ENCODE measurements at places on chromosomes 3 and 15.

DNA sequence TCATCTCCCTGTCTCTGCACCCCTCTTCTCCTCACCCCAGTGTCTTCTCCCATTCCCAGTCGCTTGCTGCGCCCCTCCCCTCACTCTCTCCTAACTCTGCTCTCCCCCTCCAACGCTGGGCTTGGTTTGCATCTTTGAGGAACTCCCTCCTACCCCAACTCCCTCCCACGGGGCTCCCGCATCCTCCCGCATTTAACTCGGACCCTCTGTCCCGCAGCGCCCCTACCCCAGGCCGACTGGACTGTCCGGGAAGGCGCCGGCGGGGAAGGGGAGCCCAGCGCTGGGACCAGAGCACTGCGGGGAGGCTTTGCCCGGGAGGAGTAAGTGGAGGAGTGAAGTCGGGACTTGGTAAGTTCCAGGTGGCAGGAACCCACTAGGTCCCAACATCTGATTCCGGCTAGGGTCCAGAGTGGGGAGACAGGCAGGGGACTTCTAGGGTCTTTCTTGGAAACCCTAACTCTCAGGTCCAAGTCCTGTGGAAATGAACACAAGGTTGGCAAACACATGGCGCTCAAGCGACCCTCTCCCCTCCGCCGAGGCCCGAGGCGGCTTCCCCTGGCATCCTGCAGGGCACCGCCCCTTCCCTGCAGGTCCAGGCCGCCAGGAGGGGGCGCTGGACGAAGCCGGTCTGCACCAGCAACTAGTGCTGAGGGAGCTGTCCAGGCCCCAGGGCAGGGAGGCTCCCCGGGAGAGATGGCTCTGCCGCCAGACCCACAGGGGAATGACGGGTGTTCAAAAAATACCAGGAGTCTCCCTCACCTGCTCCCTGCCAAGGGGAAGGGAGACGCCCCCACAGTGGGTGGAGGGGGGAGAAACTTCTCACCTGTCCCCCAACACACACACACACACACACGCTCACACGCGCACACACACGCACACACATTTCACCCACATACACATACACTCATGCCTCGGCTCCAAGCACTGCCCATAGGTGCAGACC, 53.2 kb downstream of the LHFPL4 start:
- peaks cover 16% of the 10 kb centered on the region for H3K4me1 ChIP-seq
- peak overlapping the region; percentile 21 for H3K4me3 ChIP-seq
- H3K27me3 ChIP-seq, result peaks cover 28% of the 10 kb centered on the region
- H3K27ac ChIP-seq, result peak overlapping the region; percentile 31
- DNase-seq, result peak; percentile 50
- peaks cover 4% of the 10 kb centered on the region for H3K36me3 ChIP-seq

DNA sequence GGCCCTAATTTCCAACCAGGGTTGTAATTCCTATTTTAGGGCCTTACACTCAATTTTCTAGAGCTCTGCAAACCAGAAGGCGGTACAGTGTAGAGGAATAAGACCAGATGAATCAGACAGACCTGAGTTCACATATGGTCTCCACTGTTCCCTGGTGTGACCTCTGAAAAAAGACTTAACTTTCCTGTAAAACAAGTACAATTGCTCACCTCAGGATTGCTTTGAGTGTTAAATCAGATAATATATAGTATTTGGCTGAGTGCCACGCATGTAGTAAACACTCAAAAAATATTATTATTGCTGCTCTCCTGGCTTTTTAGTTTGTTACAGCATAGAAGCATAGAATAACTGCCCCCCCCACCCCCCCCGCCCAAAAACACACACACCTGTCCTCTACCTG, 51.0 kb upstream of the STT3B start:
- peaks cover 5% of the 10 kb centered on the region for H3K27me3 ChIP-seq
- H3K36me3 ChIP-seq, result no peaks in the 10 kb centered on the region
- no peak overlapping the region for H3K4me3 ChIP-seq
- H3K27ac ChIP-seq, result no peak overlapping the region
- H3K4me1 ChIP-seq, result peaks cover 7% of the 10 kb centered on the region

- no peaks in the 10 kb centered on the region for H3K4me1 ChIP-seq
- H3K36me3 ChIP-seq, result peaks cover 10% of the 10 kb centered on the region
- H3K4me3 ChIP-seq, result no peak overlapping the region
- DNase-seq, result no peak
These were observed 18.6 kb downstream of the DUOX1 start for GRCh38 chr15:45148076-45149059.

DNA sequence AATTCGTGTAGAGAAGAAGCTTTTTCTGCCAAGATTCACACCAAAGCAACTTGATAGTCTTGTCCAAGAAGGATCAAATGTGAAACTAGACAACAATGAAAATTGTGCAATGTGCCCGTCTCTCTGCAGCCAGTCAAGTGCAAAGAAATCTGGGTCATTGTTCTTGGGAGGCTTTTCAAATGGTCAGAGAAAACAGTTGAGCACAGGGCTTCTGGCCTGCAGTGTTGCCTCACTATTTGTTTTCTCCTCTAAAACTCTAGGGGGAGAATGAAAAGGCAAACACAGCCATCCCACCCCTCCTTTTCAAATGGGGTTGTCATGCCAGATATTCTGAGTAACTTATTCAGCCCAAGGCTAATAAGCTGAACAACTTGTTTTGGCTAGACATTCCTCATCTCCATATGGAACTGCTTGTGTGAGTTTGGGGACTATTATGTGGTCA, 417.6 kb upstream of the CDIN1 start:
- no peak overlapping the region for H3K27ac ChIP-seq
- no peaks in the 10 kb centered on the region for H3K27me3 ChIP-seq
- DNase-seq, result no peak
- H3K4me1 ChIP-seq, result no peaks in the 10 kb centered on the region
- H3K4me3 ChIP-seq, result no peak overlapping the region

DNA sequence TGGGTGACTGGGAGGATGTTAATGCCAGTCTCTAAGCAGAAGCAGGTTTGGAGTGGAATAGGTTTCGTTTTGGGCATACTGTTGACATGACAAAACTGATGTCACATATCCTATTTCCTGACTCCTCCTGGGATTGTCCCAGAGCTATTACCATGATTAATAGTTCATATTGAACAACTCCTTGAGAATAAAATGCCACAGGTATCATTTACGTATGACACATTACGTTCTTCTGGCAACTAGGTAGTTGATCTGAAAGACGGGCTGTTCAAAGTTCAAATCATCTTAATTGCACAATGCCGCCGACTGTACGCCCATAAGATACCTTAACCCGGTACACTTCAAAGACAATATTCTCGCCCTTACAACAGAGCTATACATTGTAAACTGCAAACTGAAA, 1.4 kb upstream of the RAB5A start:
- H3K36me3 ChIP-seq, result no peaks in the 10 kb centered on the region
- peak overlapping the region; percentile 96 for H3K27ac ChIP-seq
- peak overlapping the region; percentile 90 for H3K4me3 ChIP-seq
- peaks cover 6% of the 10 kb centered on the region for H3K4me1 ChIP-seq
- H3K27me3 ChIP-seq, result no peaks in the 10 kb centered on the region
- no peak for DNase-seq
